ENCODE measurements at places on chromosomes 5 and 9.

GRCh38 chr5:128135286-128135685 lies 51.7 kb downstream of the SLC12A2 start:
- no peak for DNase-seq

DNA sequence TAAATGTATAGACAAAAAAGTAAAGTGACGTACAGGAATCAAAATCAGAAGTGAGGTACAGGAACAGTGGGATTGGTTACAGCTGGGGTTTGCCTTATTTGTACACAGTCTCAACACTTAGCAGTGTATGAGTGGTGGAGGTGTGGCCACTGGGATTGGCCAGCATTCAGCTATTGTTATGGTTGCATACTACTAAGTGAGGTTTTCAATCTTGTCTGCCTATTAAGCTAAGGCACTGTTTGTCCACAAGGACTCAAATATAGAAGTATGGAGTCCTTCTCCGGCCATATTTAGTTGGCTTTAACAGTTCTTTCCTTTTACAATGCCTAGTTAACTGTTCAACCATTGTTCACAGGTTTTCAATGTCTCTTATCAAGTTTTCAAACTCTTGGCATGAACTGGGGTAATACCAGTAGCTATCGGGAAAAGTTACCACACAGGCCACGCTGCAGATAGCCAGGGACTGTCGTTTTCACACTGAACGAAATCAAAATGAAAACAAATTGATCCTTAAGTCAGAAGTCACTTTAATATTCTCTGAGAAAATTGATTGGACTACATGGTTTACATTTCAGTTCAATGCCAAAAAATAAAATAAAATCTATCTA lies 176.0 kb upstream of the FREM1 start:
- no peak for DNase-seq

- no peak for DNase-seq
These were observed 636.1 kb upstream of the KLF4 start for GRCh38 chr9:108125625-108126024.

DNA sequence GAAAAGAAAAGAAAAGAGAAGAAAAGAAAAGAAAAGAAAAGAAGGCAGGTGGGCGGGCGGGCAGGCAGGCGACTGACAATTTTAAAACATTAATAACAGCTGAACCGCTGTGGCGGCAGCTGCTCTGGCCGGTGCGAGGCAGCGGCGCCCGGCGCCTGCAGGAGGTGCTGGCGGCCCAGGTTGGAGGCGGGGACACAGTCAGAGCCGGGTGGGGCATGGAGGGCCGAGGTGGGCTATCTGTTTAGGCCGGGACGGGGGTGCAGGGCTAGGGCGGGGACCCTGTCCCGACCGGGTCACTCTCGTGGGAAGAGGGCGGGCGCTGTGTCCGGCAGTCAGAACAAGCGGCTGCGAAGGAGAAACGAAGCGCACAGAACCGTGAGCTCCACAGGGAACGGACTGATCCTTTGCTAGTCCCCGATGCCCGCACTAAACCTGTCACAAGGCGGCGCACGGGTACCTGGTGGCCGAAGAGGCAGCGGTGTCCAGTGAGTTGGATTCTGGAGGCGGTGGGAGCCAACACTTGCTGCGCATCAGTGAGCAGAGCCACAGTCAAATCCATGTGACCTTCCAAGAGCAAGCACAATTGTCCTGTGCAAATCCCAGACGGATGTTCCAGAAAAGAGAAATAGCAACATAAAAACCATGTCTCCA lies 13.6 kb upstream of the ALDOB start:
- no peak for DNase-seq

- peak; percentile 48 for DNase-seq
These were observed 616 bp upstream of the ENC1 start for GRCh38 chr5:74640954-74641734.

DNA sequence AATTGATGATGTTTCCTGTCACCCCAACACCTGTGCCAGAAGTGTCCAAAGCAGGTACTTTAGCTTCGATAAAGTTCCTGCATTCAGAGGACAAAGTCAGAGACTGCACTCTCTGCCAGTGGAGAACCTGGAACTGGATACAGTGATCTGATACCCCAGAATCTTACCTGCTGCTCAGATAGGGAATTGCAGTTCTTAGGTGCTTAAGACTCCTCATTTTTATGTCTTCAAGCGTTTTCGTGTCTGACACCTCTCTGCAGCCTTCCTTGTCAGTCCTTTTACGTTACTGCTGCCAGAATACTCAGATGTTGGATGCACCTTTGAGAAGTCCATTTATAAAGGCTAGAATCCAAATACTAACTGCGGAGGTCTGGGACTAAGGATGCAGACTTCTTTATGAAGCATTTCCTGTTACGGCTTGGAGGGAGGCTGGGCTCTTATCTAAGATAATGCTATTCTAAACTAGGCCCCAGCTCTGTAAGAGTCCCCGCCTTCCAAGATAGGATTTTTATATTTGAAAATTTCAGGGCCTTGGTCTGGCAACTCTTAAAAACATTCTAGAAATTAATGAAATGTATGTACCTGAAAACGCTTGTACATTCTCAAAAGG lies 1.9 kb downstream of the ISOC1 start:
- no peak for DNase-seq

- DNase-seq, result no peak
These were observed 53.5 kb upstream of the ERCC6L2 start for GRCh38 chr9:95822015-95822414.

- no peak for DNase-seq
These were observed 37.6 kb upstream of the EXOC3 start for GRCh38 chr5:405421-405820.

DNA sequence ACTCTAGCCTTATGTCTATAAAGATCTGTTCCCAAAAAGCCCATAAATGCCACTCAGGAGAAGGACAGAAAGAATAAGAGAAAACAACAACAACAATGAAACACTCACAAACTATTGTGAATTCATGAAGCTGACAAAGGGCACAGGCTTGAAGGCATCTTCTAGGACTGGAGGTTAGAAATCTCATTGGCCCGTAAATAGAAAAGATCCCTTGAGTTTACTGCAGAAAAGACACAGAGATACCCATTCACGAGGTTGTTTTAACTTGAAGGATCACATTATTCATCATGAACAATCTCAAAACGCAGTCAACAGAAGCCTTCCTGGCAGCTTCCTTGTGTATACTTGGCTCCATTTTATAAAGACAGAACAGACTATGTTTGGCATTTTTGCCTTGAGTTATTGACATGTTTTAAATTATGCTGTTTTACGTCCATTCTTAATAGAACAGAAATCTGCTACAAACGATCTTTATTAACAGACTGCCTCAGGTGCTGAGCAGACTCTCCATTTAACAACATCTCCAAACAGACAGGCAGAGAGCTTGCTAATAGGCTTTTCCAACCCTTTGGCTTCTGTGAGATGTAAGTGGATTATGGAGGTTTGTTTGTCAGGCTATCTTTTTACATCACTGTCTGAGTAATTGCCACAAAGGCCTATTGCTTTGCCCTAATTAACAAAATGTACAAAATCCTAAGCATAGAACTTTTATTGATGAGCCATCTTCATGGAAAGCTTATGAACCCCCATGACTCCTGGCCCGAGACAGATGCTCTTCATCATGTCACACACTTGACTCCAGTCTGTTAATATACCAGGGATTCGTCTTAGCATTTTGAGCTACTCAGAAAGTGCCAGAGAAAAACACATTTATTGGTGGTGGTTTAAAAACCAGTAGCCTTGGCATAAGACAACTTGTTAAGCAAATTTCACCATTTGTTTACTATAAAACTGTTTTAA lies 735.3 kb upstream of the ZNF608 start:
- DNase-seq, result no peak

GRCh38 chr9:107548298-107549142 lies 59.0 kb upstream of the KLF4 start:
- DNase-seq, result no peak

- peak; percentile 38 for DNase-seq
These were observed at the start of gene FBXO10 for GRCh38 chr9:37575921-37576721. Gene FBXO10 (minus strand): TSS chr9:37576380. CDS start chr9:37541768, 34,612 bp downstream.

DNA sequence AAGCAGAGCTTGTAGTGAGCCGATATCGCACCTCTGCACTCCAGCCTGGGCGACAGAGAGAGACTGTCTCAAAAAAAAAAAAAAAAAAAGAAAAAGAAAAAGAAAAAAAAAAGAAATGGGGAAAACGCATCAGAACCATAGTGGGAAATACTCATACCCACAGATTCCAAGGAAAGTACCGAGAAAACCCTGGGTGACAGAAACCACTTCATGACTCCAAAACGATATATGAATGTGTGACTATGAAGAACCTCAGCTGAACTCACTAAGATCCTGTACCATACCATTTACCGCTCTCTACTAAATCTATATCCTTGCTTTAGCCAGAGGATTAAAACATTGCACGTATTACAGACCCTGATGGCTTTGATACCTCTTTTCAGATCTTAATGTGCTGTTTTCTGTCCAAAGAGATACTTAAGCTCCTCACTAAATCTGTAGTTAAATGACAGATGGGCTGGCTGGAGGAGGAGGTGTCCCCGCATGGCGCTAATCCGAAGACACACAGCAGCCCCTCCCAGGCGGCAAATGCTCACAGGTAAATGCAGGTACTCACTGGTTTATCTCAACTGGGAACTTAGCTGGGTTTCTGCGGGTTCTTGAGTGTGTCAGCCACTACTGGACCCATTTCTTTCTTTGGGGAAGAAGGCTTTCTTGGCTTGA lies 2.8 kb downstream of the LPCAT1 start:
- DNase-seq, result no peak

GRCh38 chr5:179375236-179375685 lies 30.0 kb upstream of the ADAMTS2 start:
- DNase-seq, result no peak

- DNase-seq, result no peak
These were observed 112.3 kb upstream of the SMIM23 start for GRCh38 chr5:171673328-171673727.

DNA sequence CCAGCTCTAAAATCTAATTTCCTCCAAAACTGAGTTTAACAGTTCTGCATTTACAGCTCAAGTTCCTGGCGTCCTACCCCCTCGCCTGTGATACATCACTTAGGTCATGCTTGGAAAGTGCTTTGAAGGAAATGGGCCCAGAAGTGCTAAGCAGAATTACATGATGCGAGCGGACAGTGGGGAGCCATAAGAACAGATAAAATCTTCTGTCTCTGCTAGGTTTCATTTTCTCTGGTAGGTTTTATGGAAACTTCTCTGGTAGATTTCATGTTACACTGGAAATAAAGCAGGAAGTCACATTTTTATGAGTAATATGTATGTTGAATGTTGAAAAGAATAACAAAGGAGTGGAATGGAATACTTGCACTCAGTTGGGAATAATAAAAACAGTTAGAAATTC lies 138.3 kb downstream of the ZDHHC21 start:
- no peak for DNase-seq

DNA sequence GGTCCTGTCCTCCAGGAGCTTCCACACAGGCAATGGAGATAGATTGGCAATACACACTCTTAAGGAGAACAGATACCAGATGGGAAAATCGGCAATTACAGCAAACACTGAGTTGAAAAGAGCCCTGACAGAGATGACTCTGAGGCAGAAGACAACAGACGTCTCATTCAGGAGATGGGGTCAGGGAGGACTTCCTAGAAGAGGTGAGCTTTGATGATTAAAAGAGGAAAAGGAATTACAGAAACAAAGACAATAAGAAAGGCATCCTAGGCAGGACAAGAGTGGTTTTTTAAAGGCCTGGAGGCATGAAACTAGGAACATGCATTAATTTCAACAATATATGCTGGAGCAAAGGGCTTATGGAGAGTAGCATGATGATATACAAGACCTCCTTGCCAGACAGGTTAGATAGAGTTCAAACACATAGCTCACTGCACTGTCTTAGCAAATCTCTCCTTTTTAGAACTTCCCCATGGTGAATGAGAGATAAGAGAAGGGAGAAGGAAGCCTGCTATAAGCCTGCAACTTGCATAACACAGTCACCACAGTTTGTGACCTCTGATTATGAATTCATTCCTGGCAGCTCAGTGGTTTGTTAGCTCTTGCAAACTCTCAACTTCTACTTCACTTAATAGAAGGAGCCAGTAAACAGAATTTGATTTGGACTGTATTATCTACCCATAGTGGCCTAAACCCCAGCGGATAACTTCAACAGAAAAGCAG lies 48.5 kb downstream of the SIL1 start:
- DNase-seq, result no peak

DNA sequence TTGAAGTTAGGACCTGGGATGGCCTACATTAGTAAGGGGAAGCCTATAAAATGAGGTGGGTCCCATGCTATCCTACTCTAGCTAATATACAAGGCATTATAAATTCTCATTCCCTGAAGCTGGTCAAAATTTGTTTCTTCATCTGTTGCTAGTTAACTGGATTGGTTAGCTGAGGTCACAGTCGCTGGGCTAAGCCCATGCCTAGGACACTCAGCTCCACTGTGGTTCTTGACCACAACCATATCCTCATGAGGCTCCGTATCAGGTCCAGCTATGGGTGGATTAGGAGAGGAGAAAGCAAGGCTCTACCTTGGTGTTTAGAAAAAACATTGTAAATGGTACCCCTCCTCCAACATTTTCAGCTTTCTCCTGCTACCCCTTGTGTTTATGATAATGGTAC lies 52.8 kb upstream of the RAI14 start:
- no peak for DNase-seq

GRCh38 chr5:109099081-109099480 lies 310.7 kb downstream of the PJA2 start:
- DNase-seq, result no peak

- DNase-seq, result no peak
These were observed 77.8 kb downstream of the TENT4A start for GRCh38 chr5:6791031-6791430.

GRCh38 chr9:2021731-2022130 lies 6.6 kb downstream of the SMARCA2 start:
- no peak for DNase-seq

DNA sequence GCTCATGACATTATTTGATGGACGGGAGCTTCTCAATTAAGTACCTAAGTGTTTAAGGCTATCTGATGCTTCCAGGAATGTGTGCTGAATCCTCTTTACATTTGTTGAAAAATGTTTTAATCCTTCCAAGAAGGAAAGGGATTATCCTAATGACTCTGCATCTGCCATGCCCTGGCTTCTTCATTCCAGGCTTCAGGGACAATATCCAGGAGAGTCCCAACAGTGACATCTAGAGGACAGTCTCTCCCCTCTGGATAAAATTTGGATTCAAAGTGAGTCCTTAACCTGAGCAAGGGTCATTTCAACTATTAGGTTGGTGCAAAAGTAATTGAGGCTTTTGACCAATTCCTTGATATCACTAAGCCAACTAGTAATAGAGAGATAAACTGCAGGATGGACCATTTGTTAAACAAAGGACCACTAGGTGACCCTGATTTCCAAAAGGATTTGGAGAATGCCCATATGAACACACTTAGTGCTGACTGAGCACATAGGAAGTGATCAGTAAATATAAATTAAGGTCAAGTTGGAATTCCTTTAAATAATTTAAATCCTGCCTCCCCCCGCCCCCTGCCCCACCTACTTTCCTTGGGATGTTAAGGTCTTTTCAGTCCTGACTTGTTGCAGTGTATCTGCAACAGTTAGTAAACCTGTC lies 19.1 kb downstream of the TNFSF8 start:
- no peak for DNase-seq

- DNase-seq, result no peak
These were observed 93.8 kb downstream of the VPS13A start for GRCh38 chr9:77271023-77271690.

DNA sequence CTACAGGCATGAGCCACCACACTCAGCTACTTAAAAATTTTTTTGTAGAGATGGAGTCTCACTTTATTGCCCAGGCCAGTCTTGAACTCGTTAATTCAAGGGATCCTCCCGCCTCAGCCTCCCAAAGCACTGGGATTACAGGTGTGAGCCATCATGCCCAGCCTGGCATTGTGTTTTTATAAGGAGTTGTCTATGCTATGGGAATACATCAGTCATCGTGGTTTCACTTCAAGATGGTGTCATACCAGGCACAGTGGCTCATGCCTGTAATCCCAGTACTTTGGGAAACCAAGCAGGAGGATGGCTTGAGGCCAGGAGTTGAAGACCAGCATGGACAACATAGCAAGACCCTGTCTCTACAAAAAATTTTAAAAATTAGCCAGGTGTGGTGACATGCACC lies 49.7 kb downstream of the CYSTM1 start:
- DNase-seq, result no peak

Measured in thymus (tissue), 14 donors.